ENCODE measurements at places on chromosomes 1 and 21.

DNA sequence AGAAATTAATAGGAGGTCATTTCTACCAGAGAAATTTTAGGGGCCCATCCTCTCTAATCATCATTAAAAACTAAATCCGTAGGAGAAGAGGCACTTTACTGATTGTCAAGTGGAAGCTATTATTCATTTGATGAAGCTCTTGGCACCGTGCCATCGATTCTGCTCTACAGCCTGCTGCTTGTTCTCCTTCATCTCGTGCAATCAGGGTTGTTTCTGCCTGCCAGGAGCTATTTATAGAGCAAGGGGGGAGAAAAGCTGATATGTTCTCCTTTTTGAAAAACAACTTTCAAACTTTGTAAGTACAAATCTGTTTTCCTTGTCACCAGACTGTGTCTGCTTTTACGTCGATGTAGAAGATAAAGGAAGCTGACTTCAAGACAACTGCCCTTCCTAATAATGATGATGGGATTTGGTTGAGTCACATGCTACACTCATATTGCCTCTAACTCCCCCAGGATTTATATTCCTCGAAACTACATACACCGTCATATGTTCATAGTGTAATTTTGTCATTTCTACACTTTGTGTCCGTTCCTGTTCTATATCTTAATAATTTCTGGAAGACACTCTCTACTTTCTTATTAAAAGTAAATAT is 169.6 kb upstream of the LHX8 start:
- DNase-seq = no peak

- DNase-seq = no peak
Observed at GRCh38 chr21:31092832-31093625, 54.8 kb upstream of the KRTAP19-8 start.

DNA sequence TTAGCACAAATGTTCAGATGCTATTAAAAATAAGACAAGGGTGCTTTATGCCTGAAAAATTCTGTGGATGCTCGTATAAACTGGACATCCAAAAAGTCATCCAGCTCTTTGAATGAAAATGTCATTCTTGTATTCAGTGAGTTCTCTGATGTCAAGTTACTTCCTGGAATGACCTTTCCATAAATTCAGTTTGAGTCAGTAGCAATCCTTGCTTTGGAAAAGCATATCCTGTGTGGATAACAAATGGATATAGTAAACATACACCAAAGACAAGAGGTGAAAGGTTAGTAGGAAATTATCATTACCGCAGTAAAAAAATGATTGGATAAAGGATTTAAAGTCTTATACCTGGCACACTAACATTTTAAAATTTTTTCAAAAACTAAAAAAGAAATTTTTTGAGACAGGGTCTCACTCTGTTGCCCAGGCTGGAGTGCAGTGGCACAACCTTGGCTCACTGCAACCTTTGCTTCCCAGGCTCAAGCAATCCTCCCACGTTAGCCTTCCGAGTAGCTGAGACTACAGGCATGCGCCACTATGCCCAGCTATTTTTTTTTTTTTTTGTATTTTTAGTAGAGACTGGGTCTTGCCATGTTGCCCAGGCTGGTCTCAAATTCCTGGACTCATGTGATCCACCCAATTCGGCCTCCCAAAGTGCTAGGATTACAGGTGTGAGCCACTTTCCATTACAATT is 10.8 kb upstream of the LAMC1 start:
- DNase-seq = no peak

- DNase-seq = no peak
Observed at GRCh38 chr21:25467896-25468295, 139.4 kb downstream of the MRPL39 start.

DNA sequence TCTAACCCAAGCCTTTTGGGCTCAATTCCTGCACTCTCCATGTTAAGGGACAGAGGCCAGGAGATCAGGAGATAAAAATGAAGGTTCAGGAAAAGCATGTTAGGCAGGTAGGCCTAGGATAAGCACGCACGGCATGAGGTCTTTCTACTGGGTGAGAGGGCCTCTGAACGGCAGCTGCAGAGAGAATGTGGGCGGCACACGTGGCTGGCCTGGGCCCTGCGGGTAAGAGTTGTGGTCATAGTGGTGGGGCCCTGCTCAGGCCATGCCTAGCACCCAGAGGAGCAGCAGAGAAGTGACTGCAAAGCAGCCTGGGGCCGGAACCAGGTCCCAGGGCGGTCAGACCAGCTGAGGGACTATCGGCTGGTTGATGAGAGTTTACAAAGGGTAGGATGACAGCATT is 7.5 kb upstream of the FOXO6 start:
- no peak for DNase-seq

GRCh38 chr1:25206201-25206600 is 26.1 kb downstream of the SYF2 start:
- no peak for DNase-seq

DNA sequence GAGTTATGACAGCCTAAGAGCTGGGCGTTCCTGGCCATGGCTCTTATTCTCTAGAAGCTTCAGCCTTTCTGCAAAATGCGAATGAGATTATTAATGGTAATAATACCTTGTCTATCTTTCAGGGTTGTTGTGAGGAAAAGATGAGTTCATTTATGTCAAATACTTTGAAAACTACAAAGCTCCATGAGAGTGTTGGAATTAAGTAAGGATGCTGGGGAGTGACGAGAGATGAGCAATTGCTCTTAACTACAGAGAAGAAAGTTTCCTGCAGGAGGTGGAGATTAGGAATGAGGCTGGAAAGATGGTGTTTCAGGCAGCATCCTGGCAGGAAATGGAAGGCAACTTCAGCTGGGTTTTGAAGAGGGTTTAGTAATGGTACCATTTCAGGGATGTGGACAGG is 124.2 kb downstream of the CACNA1E start:
- DNase-seq = no peak

- no peak for DNase-seq
Observed at GRCh38 chr21:28090546-28090945, 902.1 kb downstream of the LTN1 start.

DNA sequence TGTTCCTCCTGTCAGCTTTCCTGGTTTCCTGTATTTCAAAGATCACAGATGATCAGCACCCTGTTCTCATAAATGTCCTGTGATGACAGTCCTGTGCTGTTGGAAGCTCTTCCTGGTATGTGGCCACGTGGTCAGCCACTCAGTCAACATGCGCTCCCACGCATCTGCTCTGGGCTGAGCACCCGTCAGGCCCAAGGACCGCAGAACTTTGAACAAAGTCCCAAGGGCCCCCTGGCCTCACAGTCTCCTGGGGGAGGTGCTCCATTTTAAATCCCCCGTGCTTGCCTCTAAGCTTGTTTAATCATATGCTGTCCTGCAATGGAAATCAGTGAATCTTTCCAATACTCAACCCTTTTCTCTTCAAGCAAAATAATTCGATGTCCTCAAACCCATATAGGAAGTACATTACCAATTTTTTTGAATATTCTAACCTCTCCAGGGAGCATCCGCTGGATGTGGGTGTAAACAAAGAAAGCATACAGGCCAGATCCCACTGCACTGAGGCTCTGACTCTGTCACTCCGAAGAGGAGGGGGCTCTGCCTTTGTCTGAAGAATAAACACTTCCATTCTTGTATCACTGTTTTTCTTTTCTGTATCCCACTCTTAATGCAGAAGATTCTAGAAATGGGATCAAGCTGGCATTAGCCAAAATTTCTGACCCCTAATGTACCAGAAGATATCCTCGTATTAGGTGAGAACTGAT is 250.3 kb downstream of the SDCCAG8 start:
- no peak for DNase-seq

GRCh38 chr1:180796897-180797640 is 115.6 kb upstream of the KIAA1614 start:
- DNase-seq = no peak

DNA sequence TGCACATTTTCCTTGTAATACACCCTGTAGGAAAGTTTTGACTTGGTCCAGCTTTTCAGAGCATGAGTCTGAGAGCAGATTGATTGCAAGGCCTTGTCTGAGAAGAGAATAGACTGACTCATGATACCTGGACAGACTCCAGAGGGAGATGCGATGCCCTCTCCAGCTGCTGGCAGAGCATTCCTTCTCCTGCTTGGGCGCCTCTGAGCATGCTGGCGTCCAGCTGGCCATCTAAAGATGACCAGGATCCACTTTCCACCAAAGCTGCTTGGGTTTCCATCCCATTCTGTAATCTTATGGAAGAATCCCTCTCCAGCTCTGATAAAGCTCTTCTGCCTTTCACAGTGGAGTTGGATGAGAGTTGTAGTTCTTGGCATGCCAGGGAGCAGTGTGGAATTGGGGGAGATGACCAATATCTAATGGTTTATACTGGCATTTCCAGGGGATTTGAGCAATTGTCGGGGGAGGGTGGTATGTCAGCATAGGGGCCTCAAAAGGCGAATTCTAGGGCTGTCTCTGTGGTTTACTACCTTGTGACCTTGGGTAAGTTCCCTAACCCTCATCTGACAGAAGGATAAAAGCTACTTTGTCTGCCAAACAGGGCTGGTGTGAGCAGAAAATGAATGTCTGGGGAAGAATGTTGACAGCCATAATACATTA is 19.5 kb downstream of the SZRD1 start:
- DNase-seq = no peak

DNA sequence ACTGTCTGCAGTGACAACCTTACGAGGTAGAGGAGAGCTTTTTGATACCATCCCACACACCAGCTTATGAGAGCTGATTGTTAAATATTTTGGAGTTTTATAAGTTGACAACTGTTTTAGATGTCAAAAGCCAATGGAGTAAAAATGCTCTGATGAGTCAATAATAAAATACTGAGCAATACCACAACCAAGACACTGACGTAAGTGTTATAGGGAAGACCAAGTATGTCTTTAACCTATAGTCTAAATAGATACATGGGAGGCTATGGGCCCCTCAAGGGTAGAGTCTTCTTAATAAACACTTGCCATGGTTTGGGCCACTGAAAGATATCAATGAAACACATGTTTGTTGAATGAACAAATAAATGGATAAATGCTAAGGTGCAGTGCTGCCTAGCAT is 49.2 kb downstream of the DUSP10 start:
- DNase-seq = no peak

DNA sequence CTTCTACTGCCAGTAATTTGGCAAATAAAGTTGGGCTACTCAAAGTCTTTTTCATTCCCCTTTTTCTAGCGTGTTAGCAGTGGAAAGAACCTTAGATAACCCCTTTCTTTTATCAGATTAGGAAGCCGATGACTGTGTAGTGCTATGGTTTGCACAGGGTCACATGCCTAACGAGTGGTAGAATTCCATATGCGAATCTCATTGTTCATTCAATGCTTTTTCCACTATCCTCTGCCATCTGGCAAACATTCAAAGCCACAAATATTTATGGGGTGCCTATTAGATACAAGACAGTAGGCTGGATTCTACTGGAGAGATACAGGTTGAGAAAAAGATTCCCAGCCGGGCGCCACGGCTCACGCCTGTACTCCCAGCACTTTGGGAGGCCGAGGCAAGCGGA is 14.9 kb upstream of the IER5 start:
- DNase-seq = no peak

- no peak for DNase-seq
Observed at GRCh38 chr1:79737193-79737592, 730.7 kb upstream of the ADGRL4 start.

DNA sequence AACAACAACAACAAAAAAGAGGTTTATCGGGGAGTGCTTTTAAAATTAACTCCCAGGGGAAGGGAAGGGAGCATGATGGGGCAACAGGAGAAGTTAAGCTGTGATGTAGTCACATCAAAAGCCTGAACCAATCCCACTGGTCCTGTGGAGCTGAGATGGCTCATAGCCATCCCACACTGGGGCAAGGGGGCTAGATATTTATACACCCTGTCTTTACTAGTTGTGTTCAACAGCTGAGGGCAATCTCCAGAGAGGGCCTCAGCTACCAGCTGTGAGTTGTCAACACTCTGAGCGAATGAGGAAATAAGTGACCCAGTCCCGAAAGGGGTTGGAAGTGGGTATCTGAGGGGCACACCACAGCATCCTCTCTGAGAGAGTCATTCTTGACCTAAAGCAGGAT is 31.0 kb upstream of the CREG1 start:
- no peak for DNase-seq

- no peak for DNase-seq
Observed at GRCh38 chr1:232854798-232855159, 49.6 kb downstream of the MAP10 start.

- peak; percentile 35 for DNase-seq
Observed at GRCh38 chr21:26843933-26844257, 1.3 kb downstream of the ADAMTS1 start.
